ENCODE measurements at places on chromosomes 7 and 10.
A peak's percentile ranks its signal among the peaks of the same experiment; 100 is the strongest.

- DNase-seq, result peak; percentile 83
These were observed 11.0 kb downstream of the MPP7 start for GRCh38 chr10:28291881-28292297.

DNA sequence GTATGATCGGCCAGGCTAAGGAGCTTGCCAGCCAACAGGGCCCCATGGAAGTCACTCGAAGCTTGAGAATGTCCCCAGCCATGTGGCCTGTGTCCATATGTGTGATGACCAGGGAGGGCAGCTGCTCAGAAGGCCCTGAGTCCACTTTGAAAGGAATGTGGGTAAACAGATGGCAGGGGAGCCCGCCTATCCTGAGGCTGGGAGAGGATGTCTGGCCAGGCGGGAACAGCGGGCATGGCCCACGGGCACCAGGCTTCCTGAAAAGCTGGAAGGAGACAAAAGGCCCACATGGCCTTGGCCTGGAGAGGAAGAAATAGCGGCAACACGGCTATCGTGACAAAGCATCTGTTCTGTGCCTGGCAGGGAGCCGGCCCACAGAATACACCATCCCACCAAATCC is 137.9 kb upstream of the PPIF start:
- DNase-seq, result no peak

DNA sequence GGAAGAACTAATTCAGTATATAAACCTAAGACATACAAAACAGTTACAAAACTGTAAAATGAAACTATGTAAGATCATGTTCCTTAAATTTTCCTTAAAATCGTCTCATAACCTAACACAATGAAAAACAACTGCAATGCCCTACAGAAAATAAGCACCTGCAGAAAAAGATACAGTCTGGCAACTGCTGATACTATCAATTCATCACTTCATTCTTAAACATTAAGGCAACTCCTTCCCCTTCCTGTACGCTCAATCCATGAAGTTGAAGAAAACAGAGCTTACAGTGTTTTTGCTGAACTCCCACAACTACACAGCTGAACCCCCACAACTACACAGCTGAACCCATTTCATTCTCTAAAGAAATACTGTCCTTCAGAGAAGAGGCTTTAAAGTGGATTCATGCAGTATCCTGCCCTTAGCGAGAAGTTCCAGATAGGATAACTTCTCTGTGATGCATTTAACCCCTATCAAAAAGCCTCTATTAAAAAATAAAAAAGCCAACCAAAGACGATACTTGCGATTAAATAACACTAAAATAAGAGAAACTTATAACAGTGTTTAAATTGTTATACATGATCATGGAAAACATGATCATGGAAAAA is 50.0 kb downstream of the JMJD1C start:
- DNase-seq, result no peak

DNA sequence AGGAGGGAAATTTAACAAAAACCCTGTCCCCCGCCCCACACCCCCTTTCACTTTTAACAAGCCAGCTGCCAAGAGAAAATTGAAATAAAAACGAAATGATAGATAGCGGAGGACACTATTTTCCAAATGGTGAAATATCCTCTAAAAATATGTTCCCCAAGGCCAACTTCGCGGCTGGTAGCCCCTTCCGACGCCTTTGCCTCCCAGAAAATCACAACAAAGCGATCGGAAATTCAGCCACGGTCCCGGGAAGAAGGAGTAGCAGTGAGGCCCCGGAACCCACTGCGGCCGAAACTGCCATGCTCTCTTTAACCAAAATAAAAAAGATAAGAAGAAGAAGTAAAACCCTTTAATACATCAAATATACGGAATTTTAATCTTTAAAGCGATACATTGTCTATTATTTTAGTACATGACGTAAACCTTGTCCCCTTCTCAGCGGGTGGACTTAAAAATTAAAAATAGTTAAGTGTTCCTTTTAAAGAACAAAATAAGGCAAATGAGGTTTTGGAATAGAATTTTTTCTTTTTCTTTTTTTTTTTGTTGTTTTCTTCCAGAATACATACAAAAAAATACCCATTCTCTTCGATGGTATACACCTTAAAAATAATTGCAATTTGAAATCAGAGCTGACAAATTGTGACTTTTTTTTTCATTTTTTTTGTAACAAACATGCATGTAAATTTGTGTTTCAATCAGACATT is 3.9 kb downstream of the ZNF503 start:
- DNase-seq, result peak; percentile 41

Data from cardiac fibroblast (primary cell).